SHP77 treated with DMSO at 0.1 percent for 48 hours (cell line): ENCODE measurements at places on chromosomes 7 and 10.
A peak's percentile ranks its signal among the peaks of the same experiment; 100 is the strongest.

DNA sequence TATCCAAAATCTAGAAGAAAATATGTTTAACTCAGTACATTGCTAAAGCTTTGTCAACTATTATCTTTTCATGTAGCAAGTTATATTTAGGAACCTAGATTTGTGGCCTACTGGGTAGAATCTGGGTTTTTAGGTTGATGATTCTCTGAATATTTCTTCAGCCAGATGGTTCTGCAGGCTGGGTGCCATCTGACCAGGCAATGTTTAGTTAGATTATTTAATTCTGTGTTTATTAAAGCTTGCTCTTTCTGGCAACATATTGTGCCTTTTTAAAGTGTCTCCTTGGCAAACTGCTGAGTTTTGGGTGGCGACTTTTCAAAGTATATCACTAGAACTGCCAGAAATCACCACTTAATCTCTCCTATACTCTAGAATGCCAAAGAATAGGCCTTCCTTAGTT is 114.1 kb downstream of the LHFPL3 start:
- no peak for DNase-seq

- no peak for DNase-seq
Observed at GRCh38 chr10:52965938-52966401, 193.4 kb upstream of the MBL2 start.

DNA sequence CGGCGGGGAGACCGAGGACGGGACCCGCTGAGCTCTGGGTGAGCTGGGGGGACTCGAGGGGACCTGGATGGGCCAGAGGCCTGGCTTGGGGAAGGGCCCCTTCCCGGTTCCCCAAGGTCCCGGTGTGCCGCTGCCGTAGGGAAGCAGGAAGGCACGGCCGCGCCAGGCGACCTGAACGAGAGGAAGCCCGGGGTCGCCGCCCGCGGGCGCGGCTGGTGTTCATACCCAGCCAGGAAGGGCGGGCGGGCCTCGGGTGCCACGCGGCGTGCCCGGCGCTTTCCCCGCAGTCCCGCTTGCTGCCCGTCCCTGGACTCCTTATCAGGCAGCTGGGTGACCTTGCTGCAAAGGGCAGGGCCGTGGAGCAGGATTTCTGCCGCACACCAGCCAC is 38.0 kb downstream of the ZNF777 start:
- no peak for DNase-seq

GRCh38 chr10:6211671-6212635 is 9.2 kb downstream of the PFKFB3 start:
- no peak for DNase-seq

GRCh38 chr7:93226310-93226709 is at the start of gene HEPACAM2:
Gene HEPACAM2 (minus strand): TSS chr7:93226469.
- peak; percentile 69 for DNase-seq

DNA sequence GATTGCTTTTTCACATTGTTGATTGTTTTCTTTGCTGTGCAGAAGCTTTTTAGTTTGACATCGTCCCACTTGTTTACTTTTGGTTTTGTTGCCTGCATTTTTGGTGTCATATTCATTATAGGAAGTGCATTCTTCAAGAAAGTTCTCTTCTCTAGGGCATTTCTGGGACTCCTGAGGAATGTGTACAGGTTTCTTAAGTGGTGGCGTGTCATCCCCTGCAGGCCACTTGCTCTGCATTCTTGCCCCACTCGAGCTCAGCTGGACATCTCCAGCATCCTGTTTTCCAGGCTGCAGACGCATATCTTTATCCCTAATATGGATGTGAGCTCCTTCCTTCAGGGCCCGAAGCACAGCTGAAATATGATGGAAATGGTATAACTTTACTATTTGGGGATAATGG is 255.6 kb upstream of the HABP2 start:
- no peak for DNase-seq

GRCh38 chr7:80218723-80219122 is 84.1 kb downstream of the GNAI1 start:
- no peak for DNase-seq

GRCh38 chr10:89653410-89653869 is 8.4 kb upstream of the PANK1 start:
- DNase-seq, result no peak

GRCh38 chr10:97399843-97400545 is 1.1 kb downstream of the RRP12 start:
- DNase-seq, result peak; percentile 46

DNA sequence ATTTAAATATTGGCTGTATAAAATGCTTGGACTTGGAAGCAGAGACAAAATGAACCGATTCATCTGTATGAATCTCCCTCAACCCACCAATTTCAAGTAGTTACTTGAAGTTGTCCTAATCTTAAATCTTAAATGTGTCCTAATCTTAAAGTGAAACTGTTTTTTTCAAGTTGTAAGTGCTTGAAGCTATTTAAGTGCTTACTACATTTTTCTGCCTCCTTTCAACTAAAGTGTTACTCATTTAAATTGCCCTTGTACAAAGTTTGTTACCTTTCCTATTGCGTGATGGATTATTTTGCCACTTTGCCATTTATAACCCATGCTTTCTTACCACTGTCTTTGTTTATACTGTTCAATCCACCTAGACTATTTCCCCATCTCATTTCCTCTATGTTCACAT is 2.8 kb downstream of the BCAP29 start:
- no peak for DNase-seq
